ENCODE measurements at places on chromosomes 7 and 10.

GRCh38 chr7:154906736-154907355, 96.1 kb downstream of the PAXIP1 start:
- no peak for DNase-seq
- no peaks in the 10 kb centered on the region for H3K4me1 ChIP-seq
- H3K27me3 ChIP-seq = peaks cover 29% of the 10 kb centered on the region
- no peak overlapping the region for H3K27ac ChIP-seq
- no peak overlapping the region for H3K4me3 ChIP-seq

GRCh38 chr10:33484787-33485186, 150.3 kb upstream of the NRP1 start:
- peaks cover 42% of the 10 kb centered on the region for H3K4me1 ChIP-seq
- no peak for DNase-seq
- H3K4me3 ChIP-seq = no peak overlapping the region
- peaks cover 6% of the 10 kb centered on the region for H3K27me3 ChIP-seq
- peaks cover 17% of the 10 kb centered on the region for H3K36me3 ChIP-seq
- peak overlapping the region; percentile 20 for H3K27ac ChIP-seq

GRCh38 chr10:73931767-73932619, 21.1 kb downstream of the PLAU start:
- no peak overlapping the region for H3K4me3 ChIP-seq
- H3K27ac ChIP-seq = peak overlapping the region; percentile 64
- no peaks in the 10 kb centered on the region for H3K27me3 ChIP-seq
- H3K36me3 ChIP-seq = no peaks in the 10 kb centered on the region
- peak; percentile 38 for DNase-seq
- peaks cover 32% of the 10 kb centered on the region for H3K4me1 ChIP-seq

- no peak for DNase-seq
- H3K27ac ChIP-seq = no peak overlapping the region
- H3K36me3 ChIP-seq = 0 out of 2 replicates have a peak, but pooled peaks cover 3% of the 10 kb centered on the region
- H3K4me1 ChIP-seq = peaks cover 4% of the 10 kb centered on the region
- no peak overlapping the region for H3K4me3 ChIP-seq
These were observed 6.2 kb downstream of the PIK3AP1 start for GRCh38 chr10:96714031-96714590.

DNA sequence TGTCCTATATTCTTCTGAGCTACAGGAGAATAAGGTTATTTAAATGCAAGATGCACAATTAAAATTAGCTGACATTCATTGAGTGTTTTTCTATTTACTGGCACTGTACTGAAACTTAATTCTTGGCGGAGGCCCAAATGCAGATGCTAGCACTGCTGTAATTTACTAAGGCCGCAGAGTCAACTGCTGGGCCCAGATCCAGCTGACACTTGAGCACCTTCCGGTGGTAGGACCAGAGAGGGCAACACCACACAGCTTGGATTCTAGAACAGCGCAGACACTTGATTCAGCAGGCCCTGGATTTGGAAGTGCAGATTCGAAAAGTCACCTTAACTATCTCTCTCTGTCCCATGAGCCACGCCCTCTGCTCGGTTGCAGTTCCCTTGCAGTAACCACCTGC, 228.6 kb upstream of the TMEM72 start:
- H3K4me3 ChIP-seq = no peak overlapping the region
- no peak for DNase-seq
- H3K36me3 ChIP-seq = no peaks in the 10 kb centered on the region
- peaks cover 15% of the 10 kb centered on the region for H3K4me1 ChIP-seq
- no peaks in the 10 kb centered on the region for H3K27me3 ChIP-seq
- H3K27ac ChIP-seq = no peak overlapping the region

- peaks cover 4% of the 10 kb centered on the region for H3K36me3 ChIP-seq
- no peak for DNase-seq
- H3K4me3 ChIP-seq = no peak overlapping the region
- H3K4me1 ChIP-seq = peaks cover 64% of the 10 kb centered on the region
These were observed 12.2 kb downstream of the CCDC6 start for GRCh38 chr10:59894114-59894513.

DNA sequence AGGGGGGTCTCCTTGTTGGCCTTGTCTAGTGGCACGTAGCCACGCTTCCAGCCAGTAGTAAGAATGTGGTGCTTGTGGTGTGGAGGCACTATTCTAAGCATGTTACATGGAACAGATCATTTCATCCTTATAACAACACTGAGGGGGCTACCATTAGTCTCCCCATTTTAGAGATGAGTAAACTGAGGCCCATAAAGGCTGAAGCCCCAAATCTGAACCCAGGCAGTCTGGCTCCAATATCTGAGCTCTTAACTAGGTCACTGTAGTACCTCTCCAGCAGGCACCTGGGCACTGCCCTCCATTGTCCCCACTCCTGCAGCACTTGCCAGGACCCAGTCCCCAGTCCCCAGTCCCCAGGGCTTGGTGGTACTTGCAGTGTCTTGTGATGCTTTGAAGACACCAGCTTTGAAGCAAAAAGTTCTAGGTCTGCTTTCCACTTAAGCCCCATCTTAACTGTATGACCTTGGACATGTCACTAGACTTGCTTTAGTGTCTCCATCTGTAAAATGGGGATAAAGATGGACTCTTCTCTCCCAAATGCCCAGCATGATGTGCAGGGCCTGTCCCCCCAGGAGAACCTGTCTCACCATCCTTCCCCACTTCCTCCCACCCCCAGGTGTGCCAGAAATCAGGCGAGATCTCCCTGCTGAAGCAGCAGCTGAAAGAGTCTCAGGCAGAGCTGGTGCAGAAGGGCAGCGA, 6.4 kb downstream of the LZTS2 start:
- H3K27ac ChIP-seq = no peak overlapping the region
- peaks cover 13% of the 10 kb centered on the region for H3K36me3 ChIP-seq

- H3K27ac ChIP-seq = no peak overlapping the region
- no peaks in the 10 kb centered on the region for H3K36me3 ChIP-seq
These were observed 6.2 kb downstream of the FAM180A start for GRCh38 chr7:135742371-135742770.

DNA sequence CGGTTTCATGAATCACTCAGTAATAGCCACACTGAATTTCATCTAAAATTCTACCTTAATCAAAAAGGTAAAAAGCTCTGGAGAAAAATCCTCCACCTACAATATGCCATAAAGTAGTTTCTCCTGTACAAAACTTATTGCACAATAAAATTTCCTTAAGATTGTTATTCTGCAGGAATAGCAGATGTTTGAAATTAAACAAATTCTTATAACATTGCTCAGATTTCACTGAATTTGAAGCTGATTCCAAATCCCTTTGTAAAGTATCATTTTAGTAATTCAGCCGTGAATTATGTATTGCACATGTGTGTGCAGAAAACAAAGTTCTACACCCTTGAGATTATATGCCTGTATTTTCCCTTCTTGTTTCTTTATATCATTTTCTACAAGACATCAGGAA, 123.8 kb downstream of the AMPH start:
- no peak overlapping the region for H3K4me3 ChIP-seq
- H3K4me1 ChIP-seq = no peaks in the 10 kb centered on the region
- H3K36me3 ChIP-seq = no peaks in the 10 kb centered on the region
- no peak overlapping the region for H3K27ac ChIP-seq
- DNase-seq = no peak

DNA sequence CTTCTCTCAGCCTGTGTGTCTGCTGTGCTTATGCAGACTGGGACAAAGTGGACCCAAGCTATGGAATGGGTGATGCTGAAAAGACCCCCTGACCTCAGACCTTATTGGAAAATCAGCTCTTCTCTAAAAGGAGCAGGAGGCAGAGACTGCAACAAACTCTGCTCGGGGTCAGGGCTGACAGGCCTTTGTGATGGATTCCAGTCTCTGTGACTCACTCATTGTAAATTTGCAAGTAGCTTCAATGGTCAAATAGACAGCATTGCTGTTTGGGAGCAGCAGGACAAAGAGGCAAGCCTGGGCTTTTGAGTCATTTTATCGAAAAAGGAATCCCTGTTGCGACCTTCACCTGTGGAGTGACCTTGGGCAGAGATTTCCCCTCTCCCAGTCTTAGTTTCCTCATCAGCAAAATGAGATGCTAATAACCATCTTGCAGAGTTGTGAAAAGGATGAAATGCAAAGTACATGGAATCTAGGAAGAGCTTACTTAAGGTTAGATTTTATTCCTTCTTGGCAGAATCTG, 26.1 kb upstream of the GPR26 start:
- peak overlapping the region; percentile 97 for H3K27ac ChIP-seq
- no peaks in the 10 kb centered on the region for H3K27me3 ChIP-seq
- peaks cover 45% of the 10 kb centered on the region for H3K4me1 ChIP-seq
- no peaks in the 10 kb centered on the region for H3K36me3 ChIP-seq
- DNase-seq = peak; percentile 35

DNA sequence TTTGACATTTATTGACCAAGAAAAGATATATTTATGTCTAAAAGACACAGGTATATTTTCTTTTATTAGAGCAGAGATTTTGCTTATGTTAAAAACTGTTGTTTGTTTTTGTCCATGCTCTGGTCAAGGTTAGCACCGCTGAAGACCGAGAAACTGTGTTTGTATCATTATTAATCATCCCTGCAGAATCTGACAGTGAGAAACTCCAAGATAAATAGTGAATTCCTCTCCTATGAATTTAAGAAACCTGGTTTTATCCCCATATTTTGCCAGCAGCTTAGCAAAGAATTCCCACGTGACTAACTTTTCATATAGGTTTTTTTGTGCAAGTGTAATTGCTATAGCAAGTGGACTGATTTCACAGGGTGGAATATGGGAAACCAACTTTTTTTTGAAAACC, 77.6 kb downstream of the FRMD4A start:
- no peak for DNase-seq
- no peak overlapping the region for H3K4me3 ChIP-seq
- 0 out of 2 replicates have a peak, but pooled peaks cover 3% of the 10 kb centered on the region for H3K4me1 ChIP-seq
- no peak overlapping the region for H3K27ac ChIP-seq
- H3K36me3 ChIP-seq = peaks cover 10% of the 10 kb centered on the region

- H3K36me3 ChIP-seq = peaks cover 2% of the 10 kb centered on the region
- no peak for DNase-seq
- peaks cover 11% of the 10 kb centered on the region for H3K27me3 ChIP-seq
- H3K27ac ChIP-seq = peak overlapping the region; percentile 99
- H3K4me3 ChIP-seq = peak overlapping the region; percentile 96
- H3K4me1 ChIP-seq = peaks cover 38% of the 10 kb centered on the region
These were observed 40.4 kb downstream of the PDIA4 start for GRCh38 chr7:148987751-148988512.

DNA sequence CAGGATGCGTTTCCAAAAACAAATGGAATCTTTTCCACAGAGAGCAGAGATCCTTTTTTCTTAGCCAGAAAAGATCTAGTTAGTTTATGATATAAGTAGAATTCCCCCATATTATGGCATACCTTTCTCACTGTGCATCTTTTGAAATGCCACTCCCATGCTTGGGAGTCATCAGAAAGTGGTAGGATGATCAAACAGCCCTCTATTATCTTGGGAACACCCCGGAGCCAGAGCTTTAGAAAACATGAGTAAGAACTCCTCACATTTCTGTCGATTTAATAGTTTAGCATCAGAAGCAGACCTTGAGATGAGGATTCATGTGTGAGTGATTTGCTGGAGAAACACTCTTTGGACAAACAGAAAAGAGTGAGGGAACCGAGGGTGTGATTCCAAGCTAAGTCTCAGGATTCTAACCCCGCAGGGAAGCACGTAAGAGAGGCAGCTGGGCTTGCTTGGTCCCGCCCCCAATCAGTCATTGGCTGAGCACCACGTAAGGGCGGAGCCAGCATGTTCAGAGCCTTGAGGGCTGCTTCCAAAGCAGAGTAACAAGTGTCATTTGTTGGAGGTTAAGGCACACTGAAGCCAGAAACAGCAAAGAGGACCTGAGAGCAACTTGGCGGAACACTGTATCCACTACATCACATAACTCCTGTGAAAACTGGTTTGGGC, 43.7 kb upstream of the NXPH1 start:
- peak overlapping the region; percentile 71 for H3K4me3 ChIP-seq
- peak; percentile 87 for DNase-seq
- H3K27me3 ChIP-seq = no peaks in the 10 kb centered on the region
- peaks cover 32% of the 10 kb centered on the region for H3K4me1 ChIP-seq
- H3K36me3 ChIP-seq = no peaks in the 10 kb centered on the region

- H3K36me3 ChIP-seq = no peaks in the 10 kb centered on the region
- no peak overlapping the region for H3K4me3 ChIP-seq
- no peak for DNase-seq
- no peaks in the 10 kb centered on the region for H3K27me3 ChIP-seq
- H3K27ac ChIP-seq = no peak overlapping the region
These were observed 503.9 kb downstream of the KIF20B start for GRCh38 chr10:90205340-90205739.

GRCh38 chr7:120998520-120998919, 10.0 kb downstream of the CPED1 start:
- H3K4me3 ChIP-seq = no peak overlapping the region
- no peaks in the 10 kb centered on the region for H3K27me3 ChIP-seq
- no peak overlapping the region for H3K27ac ChIP-seq
- no peaks in the 10 kb centered on the region for H3K36me3 ChIP-seq
- H3K4me1 ChIP-seq = peaks cover 15% of the 10 kb centered on the region

GRCh38 chr10:100647928-100648327, 97.5 kb upstream of the PAX2 start:
- H3K27me3 ChIP-seq = peaks cover 33% of the 10 kb centered on the region
- DNase-seq = no peak
- no peak overlapping the region for H3K27ac ChIP-seq
- no peak overlapping the region for H3K4me3 ChIP-seq
- H3K4me1 ChIP-seq = peaks cover 27% of the 10 kb centered on the region

- H3K4me1 ChIP-seq = no peaks in the 10 kb centered on the region
- H3K36me3 ChIP-seq = no peaks in the 10 kb centered on the region
- no peaks in the 10 kb centered on the region for H3K27me3 ChIP-seq
- H3K27ac ChIP-seq = no peak overlapping the region
- H3K4me3 ChIP-seq = no peak overlapping the region
These were observed 32.1 kb upstream of the MDFIC start for GRCh38 chr7:114889646-114890285.

DNA sequence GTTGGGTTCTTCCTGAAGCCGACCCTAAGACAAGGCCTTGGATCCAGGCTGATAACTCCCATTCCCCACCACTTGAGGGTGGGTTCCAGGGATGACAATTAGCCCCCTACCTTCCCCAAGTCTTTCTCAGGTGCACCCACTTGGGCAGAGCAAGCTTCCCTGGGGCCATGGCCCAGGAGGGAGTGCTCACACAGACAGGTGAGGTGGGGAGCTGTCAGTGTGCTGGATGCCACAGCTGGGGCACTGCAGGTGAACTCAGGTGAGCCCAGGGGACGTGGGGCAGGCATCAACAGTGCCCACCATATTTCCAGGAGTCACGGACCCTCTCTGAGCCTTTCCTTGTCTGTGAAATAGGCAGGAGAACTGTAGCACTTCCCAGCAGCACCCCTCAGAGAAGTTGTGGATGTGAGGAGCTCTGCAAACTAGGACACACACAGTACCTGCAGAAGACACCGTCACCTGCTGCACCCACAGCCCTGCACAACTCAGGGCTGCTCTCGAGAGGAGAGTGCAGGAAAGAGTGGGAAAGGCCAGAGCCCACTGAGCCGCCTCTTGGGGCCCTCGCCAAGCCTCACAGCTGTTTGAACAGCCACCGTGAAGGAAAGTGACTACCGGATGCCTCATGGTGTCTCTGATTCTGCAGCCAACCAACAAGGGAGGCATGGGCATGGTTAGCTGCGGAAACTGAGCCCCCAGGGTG, 17.9 kb downstream of the SH3PXD2A start:
- no peak overlapping the region for H3K4me3 ChIP-seq
- DNase-seq = no peak
- H3K36me3 ChIP-seq = peaks cover 7% of the 10 kb centered on the region
- H3K4me1 ChIP-seq = peaks cover 79% of the 10 kb centered on the region
- H3K27me3 ChIP-seq = no peaks in the 10 kb centered on the region
